ENCODE measurements at places on chromosomes 4 and X.

DNA sequence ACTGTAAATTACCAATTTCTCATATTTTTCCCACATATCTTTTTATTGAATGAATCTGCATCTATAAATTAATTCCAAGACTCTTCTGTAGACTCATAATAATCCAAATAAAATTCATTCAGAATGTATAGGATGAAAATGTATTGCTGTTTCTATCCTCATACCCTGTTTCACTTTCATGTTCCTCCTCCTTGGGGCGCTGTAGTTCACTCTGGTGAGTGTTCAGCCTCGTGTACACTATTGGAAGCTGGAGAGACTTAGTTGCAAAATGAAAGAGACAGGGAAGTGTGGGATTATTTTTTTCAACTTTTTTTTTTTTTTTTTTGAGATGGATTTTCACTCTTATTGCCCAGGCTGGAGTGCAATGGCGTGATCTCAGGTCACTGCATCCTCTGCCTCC is 296.1 kb downstream of the TLL1 start:
- DNase-seq, result no peak

DNA sequence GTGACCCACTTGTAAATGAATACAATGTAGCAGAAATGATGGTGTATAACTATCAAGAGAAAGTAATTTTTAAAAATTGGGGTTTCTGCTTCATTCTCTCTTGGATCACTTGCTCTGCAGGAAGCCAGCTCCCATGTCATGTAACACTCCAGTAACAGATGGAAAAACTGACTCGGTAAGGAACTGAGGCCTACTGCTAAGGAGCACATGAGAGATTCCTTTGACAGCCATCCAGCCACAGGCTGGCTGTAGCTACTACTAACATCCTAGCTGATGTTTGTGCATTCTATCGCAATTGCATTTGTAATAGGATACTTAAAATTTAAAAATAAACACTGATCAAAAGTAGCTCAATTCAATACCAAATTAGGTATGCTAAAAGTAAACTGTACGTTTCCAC is 102.3 kb upstream of the MAB21L2 start:
- no peak for DNase-seq

GRCh38 chr4:155367608-155368007 is 9.2 kb downstream of the MAP9 start:
- no peak for DNase-seq

DNA sequence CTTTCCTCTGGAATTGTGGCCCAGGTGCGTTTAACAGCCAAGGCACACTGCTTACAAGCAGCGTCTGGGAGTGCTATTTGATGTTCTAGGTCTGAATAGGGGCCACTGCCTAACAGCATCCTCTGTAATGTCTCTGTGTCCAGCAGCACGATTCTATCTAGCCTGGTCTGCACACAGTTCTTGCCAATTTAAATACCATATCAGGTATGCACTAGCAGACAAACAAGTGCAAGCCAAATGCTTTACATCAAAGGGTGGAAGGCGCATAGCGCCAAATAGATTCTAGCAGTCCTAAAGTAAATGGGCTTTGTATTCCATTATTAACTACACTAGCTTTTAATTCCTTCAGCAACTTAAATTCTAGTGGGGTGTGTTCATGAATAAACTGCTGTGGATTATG is 15.8 kb upstream of the UGDH start:
- DNase-seq, result no peak

DNA sequence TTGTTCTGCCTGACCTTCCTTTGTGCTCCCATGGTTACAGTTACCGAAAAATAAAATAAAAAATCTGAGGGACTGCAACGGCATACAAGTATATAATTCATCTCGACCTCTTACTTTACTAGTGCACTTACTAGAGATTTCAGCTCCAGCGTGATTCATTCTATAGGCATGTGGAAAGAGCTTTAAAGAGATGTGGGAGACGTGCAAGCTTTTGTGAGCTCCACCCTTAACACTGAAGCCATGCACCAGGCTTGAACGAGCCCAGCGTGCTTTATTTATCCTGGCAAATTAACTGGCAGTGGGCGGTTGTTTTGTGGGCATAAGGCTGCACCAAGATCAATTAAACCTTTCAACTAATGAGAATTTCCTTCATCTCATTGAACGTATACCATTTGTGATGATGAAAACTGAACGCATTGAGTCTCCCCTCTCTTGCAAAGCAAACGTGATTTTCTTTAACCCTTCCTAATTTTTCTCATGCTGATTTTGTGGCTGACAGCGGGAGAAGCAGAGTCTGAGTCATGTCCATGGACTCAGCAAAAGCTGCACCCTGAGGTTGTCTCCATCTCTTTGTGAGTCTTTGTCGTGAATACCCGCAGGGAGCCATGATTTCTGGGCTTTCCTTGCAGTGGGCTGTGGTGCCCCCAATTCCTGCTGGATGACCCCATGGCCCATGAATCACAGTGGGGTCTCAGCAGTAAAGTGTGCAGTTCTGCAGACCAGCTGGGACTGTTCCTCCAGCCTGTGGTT is 60.1 kb downstream of the MXRA5 start:
- no peak for DNase-seq

DNA sequence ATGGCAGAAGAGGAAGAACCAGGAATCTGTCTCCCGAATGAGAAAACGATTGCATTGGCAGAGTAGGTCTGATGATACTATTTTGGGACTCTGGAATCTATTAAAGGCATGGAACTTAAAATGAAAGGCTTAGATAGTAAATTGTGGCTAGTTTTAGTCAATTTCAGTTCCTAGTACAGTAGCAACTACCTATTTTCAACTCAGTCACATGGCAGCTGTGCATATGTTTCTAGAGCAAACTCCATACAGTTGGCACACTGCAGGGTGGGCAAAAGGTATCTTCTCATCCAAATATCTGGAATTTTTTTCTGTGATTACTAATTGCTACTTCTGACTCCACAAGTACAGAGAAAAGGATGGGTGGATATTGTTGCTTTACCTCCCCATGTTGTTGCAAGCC is 663.6 kb downstream of the PCDH7 start:
- DNase-seq, result no peak
